ENCODE measurements at places on chromosomes 6 and 20.

DNA sequence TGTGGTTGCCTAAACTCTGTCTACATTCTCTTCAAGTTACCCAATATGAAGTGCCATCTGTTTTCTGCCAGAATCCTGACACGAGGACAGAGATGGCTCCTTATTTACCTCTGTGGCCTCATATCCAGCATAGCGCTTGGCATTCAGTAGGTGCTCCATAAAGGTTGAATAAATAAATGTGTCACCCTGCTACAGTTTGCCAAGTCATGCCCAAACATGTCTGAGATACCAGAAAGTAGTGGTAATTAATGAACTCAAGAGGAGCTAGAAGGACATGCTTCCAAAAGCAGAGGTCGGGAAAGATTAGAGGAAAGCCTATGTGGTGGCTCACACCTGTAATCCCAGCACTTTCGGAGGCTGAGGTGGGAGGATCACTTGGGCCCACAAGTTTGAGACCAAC is 30.9 kb upstream of the E2F3 start:
- DNase-seq: no peak
- no peaks in the 10 kb centered on the region for H3K27me3 ChIP-seq
- no peak overlapping the region for H3K27ac ChIP-seq
- no peaks in the 10 kb centered on the region for H3K36me3 ChIP-seq
- no peak overlapping the region for H3K4me3 ChIP-seq
- no peaks in the 10 kb centered on the region for H3K4me1 ChIP-seq

GRCh38 chr6:11675601-11676000 is 103.0 kb downstream of the ADTRP start:
- no peaks in the 10 kb centered on the region for H3K27me3 ChIP-seq
- H3K27ac ChIP-seq: no peak overlapping the region
- no peak for DNase-seq
- H3K4me1 ChIP-seq: no peaks in the 10 kb centered on the region

DNA sequence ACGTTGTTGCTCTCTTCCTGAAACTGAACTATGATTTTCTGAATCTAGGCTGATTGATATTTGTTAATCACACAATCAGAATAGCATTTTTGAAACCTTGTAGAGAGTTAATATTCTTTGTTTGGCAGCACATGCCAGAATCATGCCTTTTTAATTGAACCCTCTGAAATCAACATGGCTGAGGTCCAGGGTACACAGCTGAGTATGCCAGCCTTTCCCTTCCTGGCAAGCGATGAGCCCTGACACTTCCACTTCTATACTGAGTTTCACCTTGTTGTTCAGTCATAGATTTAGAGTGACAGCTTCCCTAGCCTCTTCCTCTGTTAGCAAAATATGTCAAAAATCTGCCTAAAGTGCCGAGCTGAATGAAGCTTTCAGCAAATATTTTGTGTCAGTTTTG is 6.8 kb downstream of the HDDC2 start:
- no peaks in the 10 kb centered on the region for H3K27me3 ChIP-seq
- peaks cover 5% of the 10 kb centered on the region for H3K36me3 ChIP-seq
- H3K4me1 ChIP-seq: peaks cover 6% of the 10 kb centered on the region
- DNase-seq: no peak
- no peak overlapping the region for H3K27ac ChIP-seq

DNA sequence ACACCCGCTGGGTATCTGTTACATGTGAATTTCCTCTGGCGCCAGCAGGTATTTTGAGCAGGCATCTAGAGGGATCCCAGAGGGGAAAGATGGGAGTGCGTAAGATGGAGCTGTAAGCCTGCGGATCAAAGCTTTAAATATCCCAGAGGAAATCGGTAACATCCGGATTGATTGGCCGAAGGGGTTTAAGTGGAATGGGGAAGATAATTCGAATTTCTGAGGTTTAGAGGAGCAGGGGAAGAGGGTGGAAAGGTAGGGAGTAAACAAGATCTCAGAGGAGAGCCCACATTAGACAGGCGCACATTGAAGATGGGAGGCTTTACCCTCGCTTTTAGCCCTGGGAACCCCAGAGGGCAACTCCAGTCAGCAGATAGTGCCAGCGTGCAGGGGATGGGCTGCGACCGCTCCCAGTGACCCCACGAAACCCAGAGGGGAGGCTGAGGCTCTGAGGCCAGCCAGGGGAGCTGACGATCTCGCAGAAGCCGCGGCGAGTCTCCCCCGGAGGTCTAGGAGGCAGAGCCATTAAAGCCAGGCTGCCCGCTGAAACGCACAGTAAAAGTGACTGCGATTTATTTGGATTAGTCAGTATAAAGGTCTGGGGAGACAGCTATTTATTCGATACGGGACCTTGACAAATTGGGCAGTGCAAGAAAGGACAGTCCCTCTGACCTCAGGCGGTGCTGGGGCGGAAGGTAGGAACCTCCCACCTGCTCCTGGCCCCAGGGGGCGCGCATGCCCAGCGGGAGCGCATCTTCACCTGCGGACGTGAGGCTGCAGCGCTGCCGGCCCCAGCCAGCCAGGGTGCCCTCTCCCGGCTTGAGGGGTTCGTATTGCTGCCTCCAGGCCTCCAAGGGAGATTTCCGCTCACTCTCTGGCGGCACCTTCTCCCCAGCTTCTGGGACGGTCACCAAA is 34.3 kb upstream of the TCF21 start:
- no peak overlapping the region for H3K4me3 ChIP-seq
- DNase-seq: no peak
- no peaks in the 10 kb centered on the region for H3K36me3 ChIP-seq
- H3K27ac ChIP-seq: no peak overlapping the region

DNA sequence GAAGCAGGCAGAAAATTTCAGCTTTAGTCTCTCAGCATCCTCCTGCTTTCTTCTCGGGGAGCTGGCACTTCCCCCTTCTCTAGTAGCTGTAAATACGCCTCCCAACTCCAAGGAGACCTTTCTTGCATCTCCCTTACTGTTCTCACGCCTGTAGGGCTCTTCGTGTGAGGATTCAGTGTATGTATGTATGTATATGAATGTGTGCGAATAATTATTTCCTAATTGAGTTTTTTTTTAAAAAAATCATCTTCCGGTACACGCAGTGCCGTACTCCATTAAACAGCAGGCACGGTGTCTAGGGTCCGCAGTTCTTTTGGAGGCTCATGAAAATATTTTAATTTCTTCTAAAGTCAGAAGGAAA is 85.4 kb downstream of the HFE start:
- H3K36me3 ChIP-seq: peaks cover 62% of the 10 kb centered on the region
- no peaks in the 10 kb centered on the region for H3K27me3 ChIP-seq
- H3K4me3 ChIP-seq: peak overlapping the region; percentile 60
- no peak for DNase-seq
- peaks cover 79% of the 10 kb centered on the region for H3K4me1 ChIP-seq
- H3K27ac ChIP-seq: peak overlapping the region; percentile 83

DNA sequence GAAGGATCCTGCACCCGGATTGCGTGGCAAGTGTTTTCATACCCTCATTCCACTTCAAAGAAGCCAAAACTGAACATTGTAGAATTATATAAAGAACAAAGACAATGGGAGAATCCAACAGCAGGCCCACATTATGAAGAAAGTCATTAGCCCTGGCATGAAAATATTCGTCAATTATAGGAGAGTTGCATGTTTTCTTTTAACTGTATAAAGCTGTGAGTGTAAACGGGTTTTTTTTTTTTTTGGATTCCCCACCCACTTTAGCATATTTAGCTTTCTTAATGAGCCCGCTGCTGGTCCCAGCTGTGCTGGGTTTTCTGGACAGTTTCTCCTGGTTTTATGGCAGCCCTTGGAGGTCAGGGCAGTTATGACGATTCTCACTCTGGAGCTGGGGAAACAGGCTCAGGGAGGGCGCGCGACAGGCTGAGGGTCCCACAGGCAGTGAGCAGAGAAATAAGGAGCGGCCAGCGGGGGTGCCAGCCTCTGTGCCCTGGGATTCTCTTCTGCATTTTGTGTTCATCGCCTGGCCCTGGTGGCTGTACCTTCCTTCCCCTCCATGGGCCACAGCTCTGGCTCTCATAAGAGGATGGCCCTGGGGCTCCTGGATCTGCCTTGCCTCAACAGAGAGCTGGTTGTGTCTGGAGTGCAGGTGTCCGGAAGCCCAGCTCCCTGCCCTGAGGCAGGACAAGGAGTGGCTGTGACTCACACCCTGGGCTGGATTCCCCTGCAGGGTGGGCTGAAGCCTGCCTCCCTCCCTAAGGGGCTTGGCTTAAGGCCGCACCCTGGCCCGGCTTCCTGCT is 24.1 kb upstream of the SULF2 start:
- peak overlapping the region; percentile 56 for H3K4me3 ChIP-seq
- H3K27me3 ChIP-seq: no peaks in the 10 kb centered on the region
- peak overlapping the region; percentile 86 for H3K27ac ChIP-seq
- DNase-seq: peak; percentile 95
- H3K4me1 ChIP-seq: peaks cover 30% of the 10 kb centered on the region

GRCh38 chr6:6678185-6678671 is 89.7 kb downstream of the LY86 start:
- H3K4me1 ChIP-seq: peaks cover 25% of the 10 kb centered on the region
- peak overlapping the region; percentile 84 for H3K27ac ChIP-seq
- H3K36me3 ChIP-seq: peaks cover 3% of the 10 kb centered on the region
- DNase-seq: peak; percentile 23
- no peak overlapping the region for H3K4me3 ChIP-seq

DNA sequence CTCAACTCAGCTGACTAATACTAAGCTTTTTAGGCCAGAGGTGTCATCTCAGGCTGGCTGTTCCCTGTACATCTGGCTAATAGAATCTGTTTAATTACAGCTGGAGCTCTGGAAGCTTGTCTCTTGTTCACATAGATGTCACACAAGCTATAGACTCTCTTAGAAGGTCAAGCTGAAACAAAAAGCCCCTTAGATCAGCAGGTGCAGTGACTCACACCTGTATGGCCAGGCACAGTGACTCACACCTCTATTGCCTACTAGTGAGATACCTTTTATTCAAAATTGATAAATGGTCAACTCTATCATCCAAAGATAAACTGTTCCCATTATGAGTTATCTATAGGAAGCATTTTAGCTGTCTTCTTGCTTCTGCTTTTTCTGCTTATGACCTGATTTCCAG is 29.9 kb upstream of the MTHFD1L start:
- peaks cover 6% of the 10 kb centered on the region for H3K36me3 ChIP-seq
- peak; percentile 29 for DNase-seq
- no peaks in the 10 kb centered on the region for H3K4me1 ChIP-seq
- no peak overlapping the region for H3K4me3 ChIP-seq

GRCh38 chr20:36130390-36130789 is 24.1 kb upstream of the EPB41L1 start:
- peaks cover 5% of the 10 kb centered on the region for H3K36me3 ChIP-seq
- H3K27ac ChIP-seq: peak overlapping the region; percentile 52
- H3K4me3 ChIP-seq: no peak overlapping the region
- DNase-seq: no peak
- no peaks in the 10 kb centered on the region for H3K27me3 ChIP-seq
- peaks cover 34% of the 10 kb centered on the region for H3K4me1 ChIP-seq

- peaks cover 27% of the 10 kb centered on the region for H3K4me1 ChIP-seq
- H3K4me3 ChIP-seq: no peak overlapping the region
- H3K27me3 ChIP-seq: no peaks in the 10 kb centered on the region
- H3K27ac ChIP-seq: no peak overlapping the region
Observed at GRCh38 chr6:38034274-38034914, 214.9 kb downstream of the ZFAND3 start.

GRCh38 chr6:51360287-51360686 is 541.6 kb downstream of the TFAP2B start:
- no peak overlapping the region for H3K4me3 ChIP-seq
- no peaks in the 10 kb centered on the region for H3K4me1 ChIP-seq
- H3K27me3 ChIP-seq: no peaks in the 10 kb centered on the region
- no peak overlapping the region for H3K27ac ChIP-seq

DNA sequence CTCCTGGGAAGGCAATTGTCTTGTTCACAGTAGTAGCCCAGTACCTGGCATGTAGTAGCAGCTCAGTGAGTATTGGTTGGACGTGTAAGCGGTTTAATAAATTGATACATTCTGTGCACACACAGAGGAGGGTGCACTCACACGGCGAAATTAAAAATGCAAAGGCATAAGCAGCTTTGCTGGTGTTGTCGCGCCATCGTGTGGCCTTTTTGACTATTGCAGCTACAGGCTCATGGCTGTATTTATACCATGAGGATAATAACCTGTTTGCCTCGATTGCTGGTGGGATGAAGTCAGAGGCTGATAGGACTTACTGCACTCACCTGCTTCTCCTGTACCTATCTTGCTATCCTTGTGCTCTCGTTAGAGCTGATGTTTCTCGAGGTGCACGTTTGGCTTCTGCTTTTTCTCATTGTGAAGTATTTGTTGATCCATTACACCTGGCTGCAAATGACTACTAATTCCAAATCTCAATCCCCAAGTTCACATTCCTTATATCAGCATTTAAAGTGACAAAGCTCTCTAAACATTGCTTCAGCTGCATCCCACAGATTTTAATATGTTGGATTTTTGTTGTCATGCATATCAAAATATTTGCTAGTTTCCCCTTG is 61.5 kb downstream of the TBXT start:
- H3K36me3 ChIP-seq: no peaks in the 10 kb centered on the region
- peak; percentile 80 for DNase-seq
- no peak overlapping the region for H3K27ac ChIP-seq
- peaks cover 42% of the 10 kb centered on the region for H3K27me3 ChIP-seq

- DNase-seq: no peak
- no peak overlapping the region for H3K27ac ChIP-seq
- no peak overlapping the region for H3K4me3 ChIP-seq
- H3K4me1 ChIP-seq: no peaks in the 10 kb centered on the region
- H3K36me3 ChIP-seq: no peaks in the 10 kb centered on the region
Observed at GRCh38 chr6:144178323-144178722, 28.0 kb downstream of the STX11 start.

- H3K4me1 ChIP-seq: no peaks in the 10 kb centered on the region
- no peak overlapping the region for H3K27ac ChIP-seq
- H3K36me3 ChIP-seq: no peaks in the 10 kb centered on the region
- no peaks in the 10 kb centered on the region for H3K27me3 ChIP-seq
- no peak for DNase-seq
Observed at GRCh38 chr6:81575442-81575841, 177.0 kb downstream of the TENT5A start.

- no peak overlapping the region for H3K4me3 ChIP-seq
- no peak overlapping the region for H3K27ac ChIP-seq
- no peak for DNase-seq
- peaks cover 3% of the 10 kb centered on the region for H3K27me3 ChIP-seq
- H3K4me1 ChIP-seq: no peaks in the 10 kb centered on the region
Observed at GRCh38 chr20:7656687-7657467, 283.4 kb downstream of the HAO1 start.

DNA sequence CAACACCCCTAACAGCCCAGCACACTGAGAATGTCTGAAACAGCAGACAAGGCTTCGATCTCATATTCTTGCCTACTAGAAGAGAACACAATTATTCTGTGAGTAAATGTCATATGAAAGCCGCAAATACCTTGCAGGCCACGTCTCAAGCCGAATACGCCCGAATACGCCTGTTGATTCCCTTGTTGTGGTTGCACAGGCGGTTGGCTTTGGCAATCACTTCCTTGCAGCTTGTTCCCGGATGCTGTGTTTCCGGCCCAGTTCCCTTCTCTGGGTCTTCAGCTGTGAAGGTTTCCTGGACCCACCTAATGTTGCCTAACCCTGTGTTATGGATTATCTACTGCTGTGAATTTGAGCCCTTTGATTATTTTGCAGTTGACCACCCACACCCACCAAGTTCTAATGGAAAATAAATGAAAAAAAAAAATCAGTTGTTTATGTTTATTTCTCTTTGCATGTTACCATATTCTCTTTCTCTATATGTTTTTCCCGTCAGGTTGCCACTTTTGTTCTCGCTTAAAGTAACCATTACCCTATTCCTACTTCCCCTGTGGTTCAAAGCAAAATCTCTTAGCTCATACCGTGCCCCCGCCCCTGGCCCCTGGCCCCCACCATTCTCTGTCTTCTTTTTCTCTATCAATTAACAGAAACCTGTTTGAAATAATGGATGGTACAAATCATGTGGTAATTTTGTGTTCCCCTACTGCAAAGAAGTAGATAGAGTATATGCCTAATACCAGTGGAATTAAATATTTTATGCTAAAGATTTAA is 172.4 kb downstream of the ADGB start:
- H3K27ac ChIP-seq: no peak overlapping the region
- DNase-seq: no peak
- no peaks in the 10 kb centered on the region for H3K27me3 ChIP-seq
- H3K36me3 ChIP-seq: no peaks in the 10 kb centered on the region

Measured in Calu3 (cell line).